Osteocyte (in vitro differentiated cells): ENCODE measurements at places on chromosomes 5 and 9. TPM values are rescaled to one million over a fixed set of nuclear protein-coding genes. Genes with fewer than 3 reads are reported as not detected.

GRCh38 chr5:33781286-33781685 is 110.5 kb downstream of the ADAMTS12 start:
- H3K27ac ChIP-seq = no peak overlapping the region
- H3K4me3 ChIP-seq = no peak overlapping the region
- H3K27me3 ChIP-seq = no peaks in the 10 kb centered on the region
- peaks cover 6% of the 10 kb centered on the region for H3K36me3 ChIP-seq
- no peak for DNase-seq
- peaks cover 19% of the 10 kb centered on the region for H3K4me1 ChIP-seq

GRCh38 chr9:128124873-128125579 is 2.5 kb downstream of the PTGES2 start:
- H3K27ac ChIP-seq = no peak overlapping the region
- H3K4me3 ChIP-seq = peak overlapping the region; percentile 22
- no peaks in the 10 kb centered on the region for H3K27me3 ChIP-seq
- H3K4me1 ChIP-seq = peaks cover 27% of the 10 kb centered on the region
- H3K36me3 ChIP-seq = peaks cover 4% of the 10 kb centered on the region
- no peak for DNase-seq

The CACFD1 gene
- 28.9 and 29.3 TPM in 2 replicates for total RNA-seq

DNA sequence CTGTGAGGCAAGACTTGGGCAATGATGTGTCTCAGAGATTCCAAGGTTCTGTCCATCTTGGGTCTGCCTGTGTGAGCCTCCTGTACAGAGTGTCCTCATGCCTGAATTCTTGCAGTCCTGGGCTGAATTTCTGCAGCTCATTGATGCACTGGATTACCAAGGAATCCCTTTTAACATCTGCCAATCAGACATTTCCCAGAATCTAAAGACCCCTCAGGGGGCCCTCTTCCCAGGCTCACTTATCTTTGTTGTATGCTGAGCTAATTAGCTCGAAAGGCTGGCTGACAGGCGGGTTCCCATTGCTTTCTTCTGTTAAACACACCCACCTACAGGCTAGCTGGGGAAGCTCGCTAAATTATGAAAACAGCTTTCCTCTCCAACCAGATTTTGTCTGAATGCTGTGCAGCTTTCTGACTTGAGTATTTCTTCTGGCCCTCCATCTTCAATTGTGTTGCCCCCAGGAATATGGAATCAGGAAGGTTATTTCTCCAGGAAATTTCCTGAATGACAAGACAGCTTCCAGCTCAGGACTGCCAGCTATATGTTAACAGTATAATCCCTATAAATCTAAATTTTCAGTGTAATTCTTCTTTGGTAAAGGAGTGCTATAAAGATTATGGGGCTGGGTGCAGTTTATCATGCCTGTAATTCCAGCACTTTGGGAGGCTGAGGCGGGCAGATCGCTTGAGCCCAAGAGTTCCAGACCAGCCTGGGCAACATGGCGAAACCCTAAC is at the start of gene LIX1:
Gene LIX1 (minus strand): TSS at position 91 of the 734 bp plus-strand sequence. CDS start 35 bp downstream, at position 56.
- DNase-seq = no peak
- H3K36me3 ChIP-seq = no peaks in the 10 kb centered on the region
- no peak within 1 kb of the TSS for H3K4me3 ChIP-seq
- H3K4me1 ChIP-seq = peaks cover 6% of the 10 kb centered on the region
- no peak within 1 kb of the TSS for H3K27ac ChIP-seq
- peaks cover 21% of the 10 kb centered on the region for H3K27me3 ChIP-seq

DNA sequence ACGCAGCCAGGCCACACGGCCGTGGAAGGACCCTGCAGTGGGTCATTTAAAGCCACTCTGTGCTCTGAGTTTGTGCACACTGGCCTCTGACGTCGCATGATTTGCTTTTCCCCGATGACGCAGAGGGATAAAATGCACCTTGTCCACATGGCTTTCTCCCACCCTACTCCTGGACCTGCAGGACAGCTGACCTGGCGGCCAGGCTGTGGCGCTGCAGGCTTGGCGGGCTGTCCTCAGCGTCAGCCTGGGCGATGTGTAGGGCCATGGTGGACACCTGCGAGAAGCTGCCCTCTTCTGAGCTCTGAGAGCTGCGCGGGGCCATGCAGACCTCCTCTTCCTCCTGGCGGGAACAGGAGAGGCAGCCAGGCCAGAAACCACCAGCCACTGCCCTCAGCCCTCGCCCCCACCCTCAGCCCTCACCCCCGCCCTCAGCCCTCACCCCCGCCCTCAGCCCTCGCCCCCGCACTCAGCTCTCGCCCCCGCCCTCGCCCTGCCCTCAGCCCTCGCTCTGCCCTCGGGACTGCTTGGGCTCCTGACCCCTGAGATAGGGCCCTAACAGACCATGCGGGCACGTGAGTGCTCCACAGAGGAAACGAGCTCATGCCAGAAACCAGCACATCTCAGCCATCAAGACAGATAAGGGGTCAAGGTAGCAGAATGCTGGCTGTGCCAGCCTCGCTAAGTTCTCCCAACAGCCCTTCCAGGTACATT is 20.0 kb upstream of the SCGB3A1 start:
- no peak overlapping the region for H3K4me3 ChIP-seq
- no peaks in the 10 kb centered on the region for H3K36me3 ChIP-seq
- H3K4me1 ChIP-seq = no peaks in the 10 kb centered on the region
- H3K27me3 ChIP-seq = no peaks in the 10 kb centered on the region

GRCh38 chr5:123273984-123274383 is 149.2 kb downstream of the CEP120 start:
- H3K4me1 ChIP-seq = no peaks in the 10 kb centered on the region
- H3K27me3 ChIP-seq = peaks cover 26% of the 10 kb centered on the region
- H3K4me3 ChIP-seq = no peak overlapping the region
- no peak for DNase-seq
- no peak overlapping the region for H3K27ac ChIP-seq

The TMEM252 gene
- not detected in 2 replicates for total RNA-seq

The C9orf50 gene
- not detected in 2 replicates for total RNA-seq

The PDZD2 gene
- total RNA-seq = 2.3 and 2.8 TPM in 2 replicates

GRCh38 chr9:93041108-93041802 is 17.2 kb upstream of the SUSD3 start:
- DNase-seq = no peak
- no peak overlapping the region for H3K27ac ChIP-seq
- no peaks in the 10 kb centered on the region for H3K4me1 ChIP-seq
- no peak overlapping the region for H3K4me3 ChIP-seq

DNA sequence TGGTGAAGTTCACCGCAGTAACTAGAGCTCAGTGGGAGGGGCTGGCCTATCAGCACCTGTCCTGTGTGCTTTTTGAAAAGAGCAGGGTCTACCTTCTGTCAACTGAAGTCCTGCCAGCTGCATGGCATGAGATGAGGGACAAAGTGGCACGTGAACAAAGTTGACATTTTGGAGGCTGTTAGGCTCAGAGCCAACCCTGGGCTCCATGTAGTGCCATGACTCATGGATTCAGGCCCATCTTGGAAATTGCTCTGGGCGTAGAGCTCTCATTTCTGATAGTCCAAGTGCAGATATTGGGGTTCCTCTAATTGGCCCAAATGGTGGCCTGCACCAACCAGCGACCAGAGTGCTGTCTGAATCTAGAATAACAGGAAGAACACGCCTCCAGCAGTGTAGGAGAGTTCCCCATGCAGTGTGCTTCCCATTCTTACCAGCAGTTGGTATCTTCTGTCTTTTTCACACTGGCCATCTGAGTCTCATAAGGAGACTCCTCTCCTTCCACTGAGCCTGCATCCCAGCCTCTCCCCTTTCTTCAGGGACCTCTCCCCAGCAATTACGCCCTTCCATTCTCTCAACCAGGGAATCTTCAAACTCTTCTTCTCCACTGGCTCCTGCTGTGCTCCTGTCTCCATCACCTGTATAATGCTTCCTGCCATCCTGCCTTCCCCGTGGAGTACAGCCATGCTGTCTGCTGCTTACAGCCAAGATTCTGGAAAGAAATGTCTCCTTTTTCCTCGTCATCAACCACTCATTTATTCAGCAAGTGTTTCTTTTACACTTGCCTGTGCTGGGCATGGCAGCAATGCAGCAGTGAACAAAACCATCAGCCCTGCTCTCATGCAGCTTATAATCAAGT is 30.4 kb downstream of the IRF1 start:
- H3K27ac ChIP-seq = peak overlapping the region; percentile 98
- peaks cover 89% of the 10 kb centered on the region for H3K4me1 ChIP-seq
- H3K27me3 ChIP-seq = no peaks in the 10 kb centered on the region
- H3K36me3 ChIP-seq = peaks cover 9% of the 10 kb centered on the region
- no peak overlapping the region for H3K4me3 ChIP-seq

DNA sequence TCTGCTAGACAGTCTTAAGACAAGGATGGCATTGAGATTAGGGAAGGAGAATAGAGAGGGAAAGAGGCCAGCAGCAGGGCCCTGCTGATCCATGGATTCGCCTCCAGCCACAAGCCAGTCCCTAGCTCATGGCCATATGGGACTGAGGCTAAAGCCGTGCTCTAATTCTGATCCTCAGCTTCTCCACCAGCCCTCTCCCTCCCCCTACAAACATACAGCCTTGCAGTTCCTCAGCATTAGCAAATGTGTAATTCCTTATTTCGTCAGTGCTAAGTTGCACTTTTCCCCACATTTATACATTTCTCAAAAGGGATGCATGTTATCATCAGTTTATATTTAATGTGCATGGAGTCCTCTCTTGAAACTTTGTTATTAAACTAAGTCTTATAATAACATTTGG is 34.8 kb downstream of the ZNF462 start:
- peaks cover 57% of the 10 kb centered on the region for H3K4me1 ChIP-seq
- DNase-seq = no peak
- H3K4me3 ChIP-seq = no peak overlapping the region
- no peak overlapping the region for H3K27ac ChIP-seq

The CDC20B gene
- not detected in 2 replicates for total RNA-seq
